Left kidney (tissue), 8 donors: ENCODE measurements at places on chromosomes 3 and 15. TPM values are rescaled to one million over a fixed set of nuclear protein-coding genes. Genes with fewer than 3 reads are reported as not detected.

DNA sequence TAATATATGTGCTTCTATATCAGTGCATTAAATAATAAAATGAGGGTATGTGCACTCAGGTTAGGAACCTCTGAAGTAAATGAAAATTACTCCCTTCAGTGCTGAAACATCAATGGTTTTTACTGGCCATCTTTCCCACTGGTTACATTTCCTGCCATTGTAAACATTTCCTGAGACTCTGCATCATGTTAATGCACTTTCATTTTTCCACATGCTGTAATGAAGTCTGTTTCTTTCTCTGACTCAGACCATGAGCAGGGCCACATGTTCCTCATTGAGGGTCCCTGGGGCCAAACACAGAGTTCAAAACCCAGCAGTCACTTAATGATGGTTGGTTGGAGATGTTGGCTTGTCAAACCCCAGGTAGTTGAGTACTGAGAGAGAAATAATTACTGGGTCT lies 15.3 kb downstream of the FAM3D start:
- DNase-seq = no peak

- DNase-seq = no peak
These were observed 21.6 kb downstream of the MCTP2 start for GRCh38 chr15:94252906-94253491.

GRCh38 chr3:48232734-48233133 lies 8.2 kb upstream of the ZNF589 start:
- DNase-seq = peak; percentile 75

DNA sequence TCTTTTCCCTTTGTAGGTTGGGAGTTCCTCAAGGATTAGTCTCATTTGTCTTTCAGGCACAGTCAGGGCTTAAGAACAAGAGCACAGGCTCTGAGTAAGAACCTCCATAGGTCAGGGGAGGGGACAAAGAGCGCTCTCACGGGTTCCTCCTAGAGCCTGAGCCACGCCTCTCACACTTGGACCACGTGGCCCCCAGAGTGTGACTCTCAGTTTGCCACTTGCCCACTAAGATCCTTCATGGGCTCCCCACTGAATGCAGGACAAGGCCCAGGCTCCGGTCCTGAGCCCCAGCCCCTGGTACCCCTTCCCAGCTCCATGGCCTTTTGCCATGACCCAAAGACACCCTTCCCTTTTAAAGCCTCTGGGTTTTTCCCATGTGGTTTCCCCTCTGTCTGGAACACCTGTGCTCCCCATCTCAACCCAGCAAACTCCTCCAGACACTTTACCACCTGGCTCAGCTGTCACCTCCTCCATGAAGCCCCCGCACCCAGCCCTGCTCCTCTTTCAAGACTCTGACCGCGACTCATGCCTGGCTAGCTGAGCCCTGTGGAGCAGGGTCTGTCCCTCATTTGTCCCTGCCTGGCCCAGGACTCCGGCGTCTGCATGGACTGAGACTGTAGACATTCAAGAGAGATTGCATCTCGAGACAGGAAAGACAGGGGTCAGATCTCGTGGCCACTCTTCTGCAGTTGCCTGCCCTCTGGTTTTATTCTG lies 32.7 kb downstream of the IQSEC1 start:
- no peak for DNase-seq

DNA sequence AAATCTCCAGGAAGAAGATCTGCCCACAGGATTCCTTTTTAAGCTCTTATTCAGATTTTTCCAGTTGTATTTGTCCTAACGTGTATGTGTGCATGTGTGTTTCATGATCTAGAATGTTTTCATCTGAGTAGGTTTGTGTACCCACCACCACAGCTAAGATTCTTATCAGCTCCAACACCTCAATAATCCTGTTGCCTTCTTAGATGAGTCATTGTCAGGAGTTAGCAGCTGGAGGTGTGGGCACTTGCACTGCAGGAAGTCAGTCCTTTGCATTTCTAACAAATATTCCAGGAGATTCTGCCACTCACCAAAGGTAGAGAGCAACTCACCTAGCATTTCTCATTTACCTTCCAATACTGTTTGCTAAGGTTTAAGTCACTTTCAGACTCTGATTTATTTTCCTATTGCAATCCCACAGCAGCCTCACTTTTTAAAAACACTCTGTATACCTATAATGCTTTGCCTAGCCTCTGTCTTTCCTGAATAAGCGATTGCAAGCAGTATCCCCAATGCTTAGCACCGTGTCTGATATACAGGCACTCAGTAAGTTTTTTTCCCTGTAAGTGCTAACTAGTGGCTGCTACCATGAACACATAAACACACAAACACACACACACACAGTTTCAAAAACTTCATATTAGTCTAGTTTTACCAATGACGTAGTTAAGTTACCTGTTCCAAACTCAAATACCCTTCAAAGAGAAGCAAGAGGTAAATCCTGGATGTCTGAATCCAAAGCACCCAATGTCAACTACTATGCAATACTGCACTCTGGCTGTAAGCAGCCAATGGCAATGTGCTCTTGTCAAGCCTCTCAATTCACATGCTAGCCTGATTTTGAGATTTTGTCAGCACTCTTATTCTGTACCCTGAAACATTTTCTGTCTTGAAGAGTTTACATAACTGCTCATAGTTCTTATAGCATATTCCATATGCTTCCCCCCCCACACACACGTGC lies 713.5 kb upstream of the LMCD1 start:
- DNase-seq = no peak

DNA sequence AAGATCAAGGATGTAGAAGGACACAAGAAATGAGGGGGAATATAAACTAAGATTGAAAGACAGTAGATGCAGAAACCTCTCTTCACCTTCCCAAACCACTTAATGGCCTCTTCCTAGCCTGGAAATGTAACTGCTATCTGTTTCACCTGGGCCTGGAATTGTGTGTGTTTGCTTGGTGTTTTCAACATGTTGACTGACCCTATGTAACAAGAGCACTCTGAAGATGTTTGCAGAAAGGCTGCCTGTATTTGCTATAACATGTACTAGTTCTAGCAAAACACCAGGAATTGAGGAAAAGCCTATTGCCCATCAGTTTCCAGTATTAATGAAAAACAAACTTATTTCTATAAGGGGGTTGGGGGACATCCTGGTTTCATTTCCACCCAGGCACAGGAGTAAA lies 248.3 kb downstream of the WDR72 start:
- DNase-seq = no peak

DNA sequence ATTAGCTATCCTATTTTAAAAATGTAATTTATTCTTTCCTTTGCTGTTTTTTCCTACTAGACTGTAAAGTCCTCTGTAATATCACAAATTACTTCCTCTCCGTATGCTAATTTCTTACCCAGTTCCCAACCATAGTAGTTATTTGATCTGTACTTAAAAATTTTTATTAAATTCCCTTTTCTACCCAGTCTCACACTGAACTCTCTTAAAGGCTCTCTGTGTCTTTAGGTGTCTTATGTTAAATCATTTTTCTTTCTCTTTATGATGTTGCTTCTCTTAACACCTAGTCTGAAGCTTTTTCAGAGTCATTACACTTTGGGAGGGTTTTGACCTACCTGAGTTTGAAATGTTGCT lies 378.6 kb downstream of the NSUN3 start:
- DNase-seq = no peak

DNA sequence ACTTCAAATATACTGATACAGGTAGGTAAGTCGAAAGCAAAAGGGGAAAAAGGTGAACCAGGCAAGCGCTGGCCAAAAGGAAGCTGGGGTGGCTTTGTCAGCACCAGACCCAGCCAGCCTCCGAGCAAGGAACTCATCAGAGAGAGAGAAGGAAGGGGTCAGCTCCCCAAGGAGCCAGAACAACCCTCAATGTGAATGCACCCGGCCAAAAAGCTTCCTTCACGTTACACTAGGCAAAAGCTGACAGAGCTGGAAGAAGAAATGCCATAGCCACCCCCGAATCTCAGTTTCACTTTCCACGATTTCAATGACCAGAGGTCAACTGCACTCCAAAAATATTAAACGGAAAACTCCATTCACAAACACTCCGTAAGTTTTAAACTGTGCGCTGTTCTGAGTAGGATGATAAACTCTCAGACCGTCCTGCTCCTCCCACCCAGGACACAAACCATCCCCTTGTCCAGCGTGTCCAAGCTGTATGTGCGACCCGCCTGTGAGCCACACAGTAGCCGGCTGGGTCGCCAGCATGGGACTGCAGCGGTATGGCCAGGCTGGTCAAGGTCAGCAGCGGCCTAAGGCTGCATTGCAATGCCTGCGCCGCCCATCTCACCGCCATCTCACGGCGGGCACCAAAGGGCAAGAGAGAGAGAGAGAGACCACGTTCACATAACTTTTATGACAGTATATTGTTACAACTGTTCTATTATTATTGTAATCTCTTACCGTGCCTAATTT lies 29.7 kb downstream of the CYFIP1 start:
- no peak for DNase-seq

DNA sequence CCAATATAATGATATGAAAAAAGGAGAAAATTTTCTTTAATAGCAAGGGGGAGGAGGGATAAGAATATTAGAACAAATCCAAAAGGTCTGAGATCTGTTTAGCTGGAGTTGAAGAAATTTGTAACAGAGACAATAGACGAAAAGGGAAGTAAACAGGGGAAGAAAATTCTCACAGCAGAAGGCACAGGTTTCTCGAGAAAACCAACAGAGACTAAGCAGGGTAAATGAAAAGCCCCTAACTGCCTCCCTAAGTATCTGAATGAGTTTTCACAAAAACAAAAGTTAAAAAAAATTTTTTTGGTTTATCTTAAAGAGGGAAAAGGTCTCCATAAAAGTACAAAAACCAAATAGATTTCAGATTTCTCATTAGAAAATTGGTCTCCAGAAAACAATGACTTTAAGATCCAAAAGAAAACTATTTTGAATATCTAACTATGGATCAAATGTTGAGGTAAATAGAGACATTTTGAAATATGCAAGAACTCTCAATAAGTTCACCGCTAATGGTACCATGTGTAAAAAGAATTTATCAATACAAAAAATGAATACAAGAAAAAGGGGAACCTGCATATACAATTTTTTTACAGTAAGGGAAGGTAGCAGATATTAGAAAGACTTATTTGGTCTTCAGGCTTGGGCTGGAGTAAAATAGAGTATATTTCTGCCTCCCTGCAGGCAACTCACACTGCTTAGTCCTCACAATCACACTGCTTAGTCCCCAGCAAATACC lies 23.9 kb upstream of the NEK10 start:
- DNase-seq = no peak

DNA sequence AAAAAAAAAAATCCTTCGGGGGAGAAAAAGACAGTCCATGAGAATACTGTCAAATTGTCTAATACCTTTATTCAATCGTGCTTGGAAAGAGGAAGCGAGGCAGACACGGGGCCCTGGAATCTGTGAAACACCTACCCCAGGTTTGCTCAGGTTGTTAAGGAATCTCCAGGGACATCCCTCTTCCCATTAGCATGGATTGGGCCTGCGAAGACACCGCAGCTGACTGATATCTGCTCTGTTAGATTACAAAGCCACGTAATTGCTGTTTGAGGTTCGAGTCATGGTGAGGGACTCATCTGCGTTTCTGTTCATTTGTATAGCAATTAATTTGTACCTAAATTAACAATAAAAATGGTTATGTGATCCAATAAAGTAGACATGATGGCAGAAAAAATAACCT lies 91.0 kb downstream of the BDH1 start:
- DNase-seq = no peak

GRCh38 chr3:186057594-186057993 lies 51.3 kb downstream of the ETV5 start:
- no peak for DNase-seq

- DNase-seq = no peak
These were observed 26.0 kb downstream of the XPC start for GRCh38 chr3:14152233-14152962.

DNA sequence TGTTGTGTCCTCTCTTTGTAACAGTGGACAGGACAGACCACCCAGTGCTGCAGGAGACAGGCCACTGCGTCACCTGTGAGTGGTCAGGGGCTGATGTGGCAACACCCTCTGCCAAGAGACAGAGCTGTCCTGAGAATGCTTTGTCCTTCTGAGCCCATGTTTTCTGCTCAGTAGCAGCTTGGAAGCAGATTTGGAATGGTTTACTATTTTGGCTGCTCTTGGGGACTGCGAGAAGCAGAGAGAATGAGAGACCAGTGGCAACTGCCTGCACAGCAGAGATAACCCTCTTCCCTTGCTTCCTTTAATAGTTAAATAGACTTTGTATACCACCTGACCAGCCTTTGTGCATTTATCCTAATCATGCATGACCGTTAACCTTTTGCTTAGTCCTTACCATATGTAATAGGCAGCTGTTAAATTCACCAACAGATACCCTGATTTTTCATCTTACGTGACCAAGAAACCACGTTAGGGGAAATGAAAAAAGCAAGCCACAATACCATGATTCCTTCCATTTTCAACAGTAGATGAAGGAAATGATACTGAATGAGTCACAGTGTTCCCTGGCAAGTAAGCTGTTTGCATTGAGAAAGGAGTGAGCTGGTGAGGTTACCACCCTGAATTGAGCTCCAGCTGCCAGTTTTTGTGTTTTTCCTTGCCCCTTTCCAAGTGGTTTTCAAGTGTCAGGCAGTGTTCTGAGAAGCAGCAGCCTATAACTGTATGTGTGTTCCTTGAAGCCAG lies 35.5 kb downstream of the B3GALNT1 start:
- DNase-seq = no peak

- DNase-seq = no peak
These were observed 9.2 kb downstream of the SHC4 start for GRCh38 chr15:48954538-48954937.

- DNase-seq = no peak
These were observed 60.7 kb downstream of the ANXA2 start for GRCh38 chr15:60337076-60337475.

ITIH3 gene
- 5.7 TPM for polyA plus RNA-seq

SCAANT1 gene
- 1.0 TPM for polyA plus RNA-seq

XCR1 gene
- polyA plus RNA-seq = 0.15 TPM

GMNC gene
- 8.1 TPM for polyA plus RNA-seq

NEO1 gene
- 167 TPM for polyA plus RNA-seq

ACKR4 gene
- polyA plus RNA-seq = 1.6 TPM

SNX1 gene
- 128 TPM for polyA plus RNA-seq
